CD8-positive, alpha-beta T cell (primary cell): ENCODE measurements at places on chromosomes 4 and X.

- DNase-seq, result no peak
Measured at GRCh38 chr4:183906489-183906738, 1.3 kb downstream of the STOX2 start.

DNA sequence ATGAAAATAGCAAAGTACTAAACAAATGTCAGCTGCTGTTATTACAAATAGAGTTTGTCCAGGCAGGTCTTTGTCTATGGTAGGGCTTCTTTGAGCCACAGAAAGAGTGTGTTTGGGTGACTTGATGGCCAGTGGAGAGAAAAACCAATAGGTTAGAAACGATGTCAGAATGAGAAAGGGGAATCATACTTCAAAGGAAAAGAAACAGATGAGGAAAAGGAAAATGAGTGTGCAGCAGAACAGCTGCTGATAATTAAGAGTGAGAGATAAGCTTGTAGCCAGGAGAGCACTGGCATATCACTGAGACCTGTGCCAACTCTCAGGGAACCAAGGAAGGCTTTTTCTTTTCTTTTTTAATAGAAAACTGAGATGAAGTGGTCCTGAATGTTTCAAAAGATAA, 257.2 kb downstream of the ARHGAP24 start:
- no peak for DNase-seq

DNA sequence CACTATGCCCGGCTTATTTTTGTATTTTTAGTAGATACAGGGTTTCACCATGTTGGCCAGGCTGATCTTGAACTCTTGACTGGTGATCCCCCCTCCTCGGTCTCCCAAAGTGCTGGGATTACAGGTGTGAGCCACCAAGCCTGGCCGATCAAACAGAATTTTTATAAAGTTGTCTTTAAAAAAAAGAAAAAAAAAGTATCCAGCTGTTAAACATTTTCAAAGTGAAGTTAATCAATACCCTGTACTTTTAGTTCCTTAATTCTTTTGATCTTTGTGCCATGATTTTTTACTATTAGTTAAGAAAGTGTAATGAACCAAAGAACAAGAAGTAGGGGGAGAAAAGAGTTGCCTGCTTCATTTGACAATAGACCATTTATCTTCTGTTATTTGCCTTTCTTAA, 24.3 kb downstream of the SMAD1 start:
- DNase-seq, result no peak

DNA sequence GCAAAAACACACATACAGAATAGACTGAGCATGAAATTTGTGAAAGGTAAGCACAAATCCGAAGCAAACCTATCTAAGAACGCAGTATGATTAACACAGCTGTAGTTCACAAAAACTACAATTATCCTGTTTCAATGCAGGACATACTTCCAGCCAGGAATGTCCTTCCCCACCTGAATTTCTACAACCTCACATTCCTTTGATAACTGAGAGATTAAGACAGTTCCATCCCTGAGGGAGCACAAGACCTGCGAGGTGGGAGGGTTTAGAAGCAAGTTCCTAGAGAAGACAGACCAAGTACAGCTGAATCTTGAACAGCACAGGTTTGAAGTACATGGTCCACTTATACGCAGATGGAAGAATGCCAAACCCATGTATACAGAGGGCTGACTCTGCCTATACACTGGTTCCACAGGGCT, 10.6 kb downstream of the ABCG2 start:
- DNase-seq, result no peak

GRCh38 chr4:84569009-84569408, 13.9 kb upstream of the CDS1 start:
- DNase-seq, result no peak

DNA sequence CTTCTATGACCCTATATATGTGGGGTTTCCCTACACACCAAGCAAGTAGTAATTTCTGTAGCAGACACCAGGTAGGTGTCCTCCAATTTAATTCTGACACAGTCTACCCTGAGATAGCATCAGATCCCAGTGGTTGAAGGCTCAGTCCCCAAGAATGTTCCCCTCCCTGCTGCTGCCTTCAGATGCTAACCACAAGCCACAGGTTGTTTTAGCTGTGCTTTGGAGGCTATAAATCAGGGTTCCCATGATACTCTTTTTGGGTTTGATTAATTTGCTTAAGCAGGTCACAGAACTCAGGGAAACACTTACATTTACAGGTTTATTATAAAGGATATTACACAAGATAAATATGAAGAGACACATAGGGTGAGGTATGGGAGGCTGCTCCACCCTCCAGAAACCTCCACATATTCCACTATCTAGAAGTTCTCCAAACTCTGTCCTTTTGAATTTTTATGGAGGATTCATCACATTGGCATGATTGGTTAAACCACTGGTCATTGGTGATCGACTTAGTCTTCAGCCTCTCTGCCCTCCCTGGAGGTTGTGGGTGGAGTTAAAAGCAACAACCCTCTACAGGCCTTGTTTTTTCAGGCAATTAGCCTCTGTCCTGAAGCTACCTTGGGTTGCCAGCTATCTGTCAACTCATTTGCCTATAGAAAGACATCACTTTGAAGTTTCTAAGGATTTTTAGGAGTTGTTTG, 50.8 kb downstream of the GRIA2 start:
- no peak for DNase-seq

DNA sequence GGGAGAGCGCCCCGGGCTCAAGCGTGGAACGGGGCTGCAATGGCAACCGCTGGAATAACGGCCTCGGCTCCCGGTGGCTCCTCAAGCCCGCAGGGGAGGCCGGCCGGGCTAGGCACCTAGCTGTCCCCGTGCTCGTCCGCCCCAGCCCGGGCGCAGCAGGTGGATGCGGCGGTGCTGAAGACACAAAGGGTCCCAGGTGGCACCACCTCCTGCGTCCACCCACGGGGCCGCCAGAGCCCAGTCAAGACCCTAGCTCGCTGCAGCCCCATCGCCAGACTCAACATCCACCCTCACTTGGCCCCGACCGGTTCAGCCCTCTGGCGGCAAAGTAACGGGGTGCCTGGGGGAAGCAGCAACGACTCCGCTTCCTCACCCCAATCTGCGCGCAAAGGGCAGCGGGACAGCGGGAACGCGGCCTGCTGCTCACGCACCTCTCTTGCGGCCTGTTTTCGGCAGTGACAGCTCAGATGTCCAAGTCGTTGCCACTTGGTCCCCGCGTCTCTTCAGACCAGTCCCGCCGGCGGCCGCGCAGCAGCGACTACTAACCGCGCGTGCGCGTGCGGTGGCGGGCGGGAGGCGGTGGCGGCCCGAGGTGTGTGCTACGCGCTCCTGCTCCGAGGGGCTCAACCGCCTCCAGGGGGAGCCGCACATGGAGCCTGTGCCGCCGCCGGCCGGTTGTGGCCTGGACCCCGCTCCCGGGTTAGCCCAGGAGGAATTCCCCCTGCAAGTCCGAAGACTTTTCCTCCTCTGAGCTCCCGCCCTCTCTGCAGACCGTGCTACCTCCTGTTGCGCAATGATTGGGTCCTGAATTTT, at the start of gene CLGN:
TSS of gene CLGN (minus strand) at position 543 of the 813 bp plus-strand sequence. CDS start 14,570 bp downstream, outside the sequence.
- no peak for DNase-seq

GRCh38 chrX:82218361-82218760, 1016.5 kb downstream of the SH3BGRL start:
- DNase-seq, result no peak

DNA sequence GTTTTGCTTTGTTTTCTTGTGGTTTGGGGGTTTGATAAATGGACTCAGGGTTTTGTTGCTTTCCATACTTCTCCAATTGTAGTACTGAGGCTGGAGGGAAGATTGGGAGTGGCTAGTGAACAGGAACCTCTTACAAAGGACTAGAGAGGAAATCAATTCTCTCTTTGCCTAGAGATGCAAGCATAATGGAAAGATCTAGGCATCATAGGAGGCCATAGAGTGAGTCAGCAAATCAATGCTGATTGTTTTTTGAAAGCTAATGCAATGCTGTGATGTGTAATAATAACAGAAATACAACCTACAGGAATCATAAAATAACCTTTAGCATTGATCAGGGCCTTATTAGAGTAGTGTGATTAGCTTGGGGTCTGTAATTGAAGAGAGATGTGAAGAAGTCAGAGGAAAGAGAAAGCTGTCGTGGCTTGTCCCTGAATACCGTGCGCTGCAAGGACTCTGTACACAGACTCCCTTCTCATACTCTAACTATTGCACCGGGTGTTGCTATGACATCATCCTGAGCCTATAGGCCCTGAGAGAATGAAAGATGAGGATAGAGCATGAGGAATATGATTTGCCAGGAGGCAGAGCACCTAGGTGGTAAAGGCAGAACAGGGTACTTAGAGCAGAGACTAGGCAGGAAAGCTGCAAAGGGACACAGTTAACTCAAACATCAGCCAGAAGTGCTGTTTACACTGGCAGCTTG, 29.3 kb upstream of the GPR101 start:
- DNase-seq, result no peak

- no peak for DNase-seq
Measured at GRCh38 chr4:3366893-3367775, 74.3 kb downstream of the RGS12 start.

DNA sequence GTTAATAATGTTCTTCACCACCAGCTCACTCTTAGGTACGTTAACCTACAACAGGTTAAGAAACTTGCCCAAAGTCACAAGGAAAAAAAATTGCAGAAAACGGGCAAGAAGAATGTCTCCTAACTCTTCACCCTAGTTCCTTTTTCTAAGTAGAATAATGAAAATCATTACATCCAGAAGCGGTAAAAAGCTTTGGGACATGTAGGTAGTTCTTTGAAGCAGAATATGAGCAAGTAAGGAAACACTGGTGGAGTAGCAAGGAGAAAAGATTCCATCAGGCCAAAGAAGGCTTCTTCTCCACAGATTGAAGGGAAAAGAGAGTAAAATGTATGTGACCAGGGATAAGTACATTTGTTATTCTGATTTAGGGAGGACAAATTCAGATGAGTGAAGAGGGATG, 4.1 kb downstream of the CAMK2D start:
- no peak for DNase-seq

GRCh38 chr4:67332627-67333026, 212.7 kb downstream of the CENPC start:
- no peak for DNase-seq

DNA sequence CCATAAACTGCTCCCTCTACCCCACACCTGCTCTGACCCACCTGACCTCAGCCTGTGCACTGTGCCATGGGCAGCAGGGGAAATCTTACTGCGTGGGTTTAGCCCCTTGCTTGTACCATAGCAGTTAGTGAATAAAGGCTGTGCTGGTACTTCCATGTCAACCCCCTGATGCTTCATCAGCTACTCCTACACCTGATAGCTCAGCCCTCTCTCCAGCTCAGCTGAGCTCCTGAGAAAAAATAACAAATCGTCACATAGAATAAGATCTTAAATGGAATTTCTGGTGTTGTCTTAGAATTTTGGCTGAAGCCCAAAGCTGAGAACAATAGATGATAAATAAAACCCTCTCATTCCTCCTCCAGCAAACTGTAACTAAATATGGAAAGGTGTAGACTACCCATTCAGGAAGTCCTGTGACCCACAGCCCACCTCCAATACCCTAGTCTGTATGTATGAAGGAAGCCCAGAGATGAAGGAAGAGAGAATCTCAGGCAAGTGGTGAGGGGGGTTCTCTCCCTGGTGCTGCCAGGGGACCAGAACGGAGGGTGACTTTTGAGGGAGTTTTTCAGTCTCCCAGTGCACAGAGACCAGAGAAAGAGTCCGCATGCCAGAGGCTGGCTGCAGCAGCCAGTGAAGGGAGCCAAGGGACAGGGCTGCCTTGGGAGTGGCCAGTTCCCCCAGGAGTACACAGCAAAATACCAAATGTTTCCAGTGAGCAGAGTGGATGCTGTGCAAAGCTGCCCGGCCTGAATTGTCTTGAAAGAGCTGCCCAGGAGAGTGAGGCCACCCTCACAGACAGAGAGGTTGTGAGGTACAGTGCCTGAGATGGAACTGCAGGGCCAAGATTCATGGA, 227.3 kb downstream of the QDPR start:
- no peak for DNase-seq

- peak; percentile 31 for DNase-seq
Measured at GRCh38 chrX:103628386-103629317, at the start of gene TCEAL1. Gene TCEAL1, plus strand, starts transcription at chrX:103628975. Its CDS starts 942 bp downstream, at chrX:103629917.

- DNase-seq, result no peak
Measured at GRCh38 chr4:81634165-81634564, 162.5 kb upstream of the RASGEF1B start.

- DNase-seq, result no peak
Measured at GRCh38 chrX:119442286-119442685, 26.0 kb upstream of the SLC25A5 start.

GRCh38 chrX:140123446-140123845, 158.1 kb upstream of the CXorf66 start:
- no peak for DNase-seq

- DNase-seq, result no peak
Measured at GRCh38 chr4:84159762-84160161, 339.3 kb downstream of the NKX6-1 start.
